H54 (cell line): ENCODE measurements at places on chromosomes 5 and 9.

GRCh38 chr5:133746834-133747233 lies 134.5 kb upstream of the FSTL4 start:
- peak; percentile 30 for DNase-seq

- no peak for DNase-seq
Observed at GRCh38 chr9:93658184-93658925, 82.0 kb downstream of the PHF2 start.

DNA sequence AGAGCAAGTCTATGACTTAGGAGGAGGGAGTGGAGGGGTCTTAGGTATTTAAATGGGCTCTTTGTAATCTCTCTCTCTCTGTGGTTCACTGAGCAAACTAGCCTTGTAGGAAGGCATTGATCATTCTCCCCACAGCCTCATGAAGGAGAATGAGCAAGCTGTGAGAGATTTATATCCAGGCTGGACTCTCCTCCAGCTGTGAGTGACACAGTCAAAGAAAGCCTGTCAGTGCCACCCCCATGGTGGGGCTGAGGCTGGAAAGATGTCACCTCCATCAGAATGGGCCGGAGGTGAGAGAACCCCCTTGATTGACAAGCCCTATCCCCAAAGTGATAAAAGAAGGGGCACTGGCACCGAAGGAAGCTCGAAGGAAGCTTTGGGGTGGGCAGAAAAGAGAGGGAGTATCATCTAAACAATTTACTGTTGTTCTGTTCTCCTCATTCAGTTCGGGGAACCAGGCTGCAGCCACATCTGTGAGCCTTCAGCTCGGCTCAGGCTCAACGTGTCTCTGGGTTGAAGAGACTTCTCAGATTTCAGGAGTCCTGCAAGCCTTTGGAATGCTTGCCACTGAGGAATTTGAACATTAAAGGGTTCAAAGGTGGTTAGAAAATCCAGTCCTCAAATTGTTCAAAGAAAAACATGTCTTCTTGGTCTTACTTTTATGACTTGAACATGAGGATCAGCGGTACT lies 538.2 kb upstream of the ZNF462 start:
- no peak for DNase-seq

- no peak for DNase-seq
Observed at GRCh38 chr5:108079753-108080152, 302.1 kb downstream of the FBXL17 start.

DNA sequence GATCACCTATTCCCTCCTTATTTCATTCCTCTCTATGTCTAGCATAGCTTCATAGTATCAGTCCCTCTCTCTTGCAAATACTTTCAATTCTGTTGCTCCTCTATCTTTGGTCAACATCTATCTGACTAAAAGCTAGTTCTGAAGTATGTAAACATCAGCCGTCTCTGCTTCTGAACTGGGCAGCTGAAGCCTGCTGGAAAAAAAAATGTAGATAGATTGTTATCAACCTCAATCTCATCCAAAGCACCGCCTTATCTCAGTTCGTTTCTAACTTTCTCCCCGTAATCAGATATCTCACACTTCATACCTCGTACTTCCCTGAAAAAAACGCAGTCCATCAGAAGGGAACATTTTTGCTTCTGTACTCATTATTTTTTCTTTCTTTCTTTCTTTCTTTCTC lies 4.5 kb upstream of the SEMA6A start:
- DNase-seq = no peak

DNA sequence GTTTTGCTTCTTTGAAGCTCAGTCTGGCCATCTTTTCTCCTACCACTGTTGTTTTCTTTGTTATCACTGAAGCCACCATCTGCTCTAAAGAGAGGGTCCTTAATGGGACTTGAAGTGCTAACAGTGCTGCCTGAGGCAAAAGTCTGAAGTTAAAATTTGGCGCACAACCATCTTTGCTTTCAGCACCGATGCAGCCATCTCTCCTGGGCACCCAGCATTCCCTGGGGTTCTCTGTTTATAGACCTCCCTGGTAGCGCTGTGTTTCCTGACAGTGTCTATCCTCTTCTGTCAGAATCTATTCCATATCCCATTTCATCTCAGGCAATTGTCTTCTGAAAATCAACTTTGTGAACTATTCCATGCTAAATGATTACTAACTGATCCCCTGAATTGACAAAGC lies 491.5 kb upstream of the MPDZ start:
- DNase-seq = no peak

DNA sequence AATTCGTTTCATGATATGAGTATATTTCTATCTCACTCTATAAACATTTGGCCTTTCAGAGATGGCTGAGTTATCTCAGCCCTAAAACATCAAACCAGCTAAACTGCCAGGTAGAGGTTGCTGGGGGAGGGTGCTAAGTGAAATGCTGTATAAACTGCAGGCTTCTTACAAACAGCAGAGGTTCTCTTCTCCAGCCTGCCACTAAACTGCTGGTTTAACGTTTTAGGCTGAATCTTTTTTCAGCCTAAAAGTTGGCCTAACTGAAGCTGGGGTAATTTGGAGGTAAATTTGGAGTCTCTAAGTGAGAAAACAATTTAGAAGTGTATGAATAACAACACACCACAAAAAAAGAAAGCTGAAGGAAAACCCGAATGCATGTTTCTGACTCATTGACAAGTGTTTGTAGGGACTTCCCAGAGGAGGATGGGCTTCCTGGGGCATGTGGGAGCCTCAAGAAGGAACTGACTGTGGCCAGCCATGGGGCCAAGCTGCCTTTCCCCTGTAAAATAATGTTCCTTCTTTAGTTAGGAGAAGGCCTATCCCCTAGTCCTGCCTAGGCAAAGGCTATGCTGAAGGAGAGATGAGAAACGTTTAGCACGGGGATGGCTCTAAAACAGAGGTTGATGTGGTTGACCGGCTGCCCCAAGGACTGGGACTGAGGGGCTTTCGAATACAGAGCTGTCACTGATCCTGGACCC lies 44.3 kb downstream of the SLC28A3 start:
- peak; percentile 51 for DNase-seq

DNA sequence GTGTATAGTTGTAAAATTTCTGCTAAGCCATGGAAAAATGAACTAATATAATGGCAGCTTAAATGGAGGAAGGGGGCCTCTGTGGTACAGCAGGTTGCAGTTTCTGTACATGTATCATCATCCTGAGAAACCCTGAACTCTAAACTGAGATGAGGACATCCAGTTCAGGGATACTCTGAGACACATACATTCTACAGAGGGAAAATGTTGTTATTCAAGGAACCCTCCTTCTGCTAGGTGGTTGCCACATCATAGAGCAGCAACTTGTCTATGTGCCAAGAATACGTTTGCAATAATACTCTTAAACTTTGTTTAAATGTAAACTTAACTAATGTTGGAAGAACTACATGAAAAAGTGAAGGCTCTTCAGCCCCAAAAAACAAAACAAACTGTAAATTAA lies 1310.8 kb upstream of the WWC1 start:
- DNase-seq = no peak

DNA sequence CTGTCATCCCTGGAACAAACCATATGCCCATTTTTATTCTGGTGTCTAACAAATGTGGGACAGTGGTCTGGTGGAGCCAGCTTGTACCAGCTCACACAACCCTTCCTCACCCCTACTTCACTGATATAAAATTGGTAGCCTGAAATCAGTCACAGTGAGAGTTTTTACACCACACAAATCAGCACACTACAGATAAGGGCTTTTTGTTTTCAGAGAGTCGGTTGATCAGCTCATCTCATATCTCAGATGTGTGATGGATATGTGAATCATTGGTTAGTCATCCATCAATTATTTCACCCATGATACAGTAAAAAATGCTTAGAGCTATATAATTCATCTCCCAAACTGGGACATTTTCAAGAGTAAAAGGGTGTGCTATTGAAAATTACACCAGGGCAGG lies 529.2 kb downstream of the EBF1 start:
- DNase-seq = no peak

- DNase-seq = no peak
Observed at GRCh38 chr9:129124506-129125069, 13.4 kb downstream of the PTPA start.

DNA sequence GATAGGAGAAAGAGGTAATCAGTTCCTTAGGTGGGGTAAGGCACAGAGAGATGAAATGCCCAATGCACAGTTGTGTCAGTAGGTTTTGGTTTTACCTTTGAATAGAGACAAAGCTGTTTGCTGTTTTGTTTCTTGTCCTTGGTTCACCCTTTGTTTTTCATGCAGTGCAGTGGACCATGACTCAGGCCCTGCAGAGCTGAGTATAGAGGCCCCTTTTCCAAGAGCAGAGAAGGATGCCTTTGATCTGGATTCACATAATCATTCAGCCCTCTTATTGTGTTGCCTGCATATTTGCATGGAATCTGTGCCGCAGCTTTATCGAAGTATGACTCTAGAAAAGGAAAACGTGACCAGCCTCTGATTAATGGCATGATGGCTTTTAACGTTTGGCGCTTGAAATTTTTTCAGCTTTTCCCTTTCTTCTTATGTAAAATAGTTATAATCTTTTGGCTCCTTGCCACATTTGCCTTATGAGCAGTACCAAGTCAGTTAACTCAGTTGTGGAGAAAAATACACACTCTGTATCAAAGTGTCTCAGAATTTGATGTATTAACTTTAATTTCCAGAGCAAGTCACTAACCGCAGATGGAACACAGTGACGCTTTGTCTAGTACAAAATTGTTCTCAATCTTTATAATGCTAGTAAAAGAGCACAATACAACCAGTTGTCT lies 197.6 kb downstream of the KDM4C start:
- no peak for DNase-seq

DNA sequence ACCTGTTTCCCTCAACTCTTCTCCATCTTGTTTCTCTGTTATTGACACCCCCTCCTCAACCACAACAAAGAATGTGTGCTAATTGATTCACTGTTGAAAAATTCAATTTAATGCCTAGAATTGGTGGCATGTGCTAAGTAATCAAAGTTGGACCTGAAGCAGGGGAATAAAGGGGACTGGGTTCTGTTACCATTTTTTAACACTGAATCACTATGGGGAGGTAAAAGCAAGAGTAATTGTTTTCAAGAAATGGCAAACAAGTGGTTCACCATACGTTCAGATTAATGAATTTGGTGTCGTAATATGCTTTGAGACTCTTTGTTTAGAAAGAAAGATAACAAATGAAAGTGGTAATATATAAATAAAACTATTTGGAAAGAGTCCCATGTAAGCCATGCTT lies 17.0 kb upstream of the SSBP2 start:
- DNase-seq = no peak

DNA sequence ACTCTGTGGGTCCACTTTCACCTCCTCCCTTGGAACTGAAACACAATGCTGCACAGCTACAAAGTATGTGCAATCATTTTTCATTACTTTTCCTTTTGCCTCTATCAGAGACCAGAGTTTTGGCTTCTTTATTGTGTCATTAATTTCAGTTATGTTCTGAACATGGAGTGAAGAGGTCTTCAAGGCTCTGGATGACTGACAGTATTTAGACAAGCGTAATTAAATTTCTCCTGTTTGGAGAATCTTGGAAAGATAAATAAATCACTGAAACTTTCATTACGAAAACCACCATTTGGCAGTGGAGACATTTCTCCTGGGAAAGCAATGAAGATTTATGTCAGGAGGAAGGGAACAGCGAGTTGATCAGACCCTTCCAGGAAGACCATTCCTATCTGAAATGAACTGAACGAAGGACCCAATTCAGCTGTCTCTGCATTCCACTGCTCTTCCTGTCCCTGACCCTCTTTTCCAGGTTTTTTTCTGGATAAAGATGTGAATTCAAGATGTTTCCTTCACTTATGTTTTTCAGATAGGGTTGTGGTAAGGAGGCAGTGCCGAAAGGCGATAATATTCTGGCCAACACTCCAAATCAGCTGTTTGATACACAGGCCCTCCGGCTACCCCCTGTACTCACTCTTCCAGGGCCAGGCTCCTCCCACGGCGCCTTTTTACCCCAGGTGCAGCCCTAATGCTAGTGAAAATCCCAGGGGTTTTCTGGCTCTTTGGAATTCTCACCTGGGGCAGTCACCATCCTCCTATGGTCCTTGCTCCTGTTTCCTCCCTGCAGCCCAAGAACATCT lies 77.2 kb upstream of the OSMR start:
- no peak for DNase-seq

- peak; percentile 73 for DNase-seq
Observed at GRCh38 chr5:77957-78804, 13.8 kb upstream of the PLEKHG4B start.

DNA sequence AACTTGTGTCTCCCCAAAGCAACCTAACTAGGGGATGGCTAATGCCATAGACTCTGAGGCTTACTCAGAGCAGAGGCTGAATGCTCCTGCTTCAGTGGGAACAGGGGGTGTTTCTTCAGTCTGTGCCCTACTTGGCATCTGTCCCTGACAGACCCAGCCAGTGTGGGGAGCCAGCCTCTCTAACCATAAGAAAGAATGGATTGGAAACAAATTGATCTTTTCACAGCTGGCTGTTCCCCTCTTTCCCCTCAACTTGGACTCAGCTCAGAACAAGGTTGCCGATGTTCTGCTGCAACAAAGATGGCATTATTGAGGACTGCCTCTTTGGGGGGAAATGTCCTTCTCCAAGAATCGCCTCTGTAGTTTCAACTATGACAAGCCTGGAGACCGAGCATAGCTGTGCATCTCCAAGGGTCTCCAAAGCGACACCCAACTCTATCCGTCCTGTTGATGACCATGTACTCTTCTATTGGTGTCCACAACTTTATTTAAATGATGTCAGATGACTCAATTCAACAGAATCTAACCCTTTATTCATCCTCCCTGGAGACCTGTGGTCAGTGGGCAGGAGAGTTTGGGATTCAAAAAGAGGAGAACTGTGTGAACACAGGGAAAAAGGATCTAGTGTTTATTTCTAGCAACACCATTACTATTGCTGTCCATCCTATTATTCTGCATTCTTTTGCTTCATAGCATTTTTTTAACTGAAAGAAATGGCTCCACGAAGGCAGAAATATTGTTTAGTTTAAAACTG lies 24.7 kb upstream of the TNC start:
- DNase-seq = no peak
